ENCODE measurements at places on chromosomes 1 and 21.

- H3K27me3 ChIP-seq: no peaks in the 10 kb centered on the region
- H3K4me3 ChIP-seq: no peak overlapping the region
- DNase-seq: no peak
- no peaks in the 10 kb centered on the region for H3K4me1 ChIP-seq
- no peak overlapping the region for H3K27ac ChIP-seq
Observed at GRCh38 chr1:214292322-214292721, 11.4 kb downstream of the SMYD2 start.

DNA sequence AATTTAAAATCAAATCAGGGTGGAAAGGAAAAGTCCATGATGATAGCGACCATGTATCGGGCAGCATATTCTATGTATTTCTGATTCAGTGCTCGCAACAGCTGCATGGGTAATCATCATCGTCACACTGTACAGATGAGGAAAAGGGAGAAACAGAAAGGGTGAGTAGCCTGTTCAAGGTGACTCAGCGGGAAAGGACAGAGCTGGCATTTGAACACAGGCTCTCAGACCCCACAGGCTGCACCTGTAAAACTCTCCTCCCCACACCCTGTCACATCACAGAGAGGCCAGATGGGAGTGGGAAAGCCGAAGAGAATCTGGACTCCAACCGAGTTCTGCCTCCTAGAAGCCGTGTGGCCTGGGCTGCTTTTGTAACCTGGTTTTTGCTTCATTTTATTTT, 14.0 kb downstream of the RUNX1 start:
- H3K27ac ChIP-seq: no peak overlapping the region
- H3K36me3 ChIP-seq: peaks cover 48% of the 10 kb centered on the region
- DNase-seq: no peak
- no peak overlapping the region for H3K4me3 ChIP-seq
- H3K27me3 ChIP-seq: no peaks in the 10 kb centered on the region

- H3K27ac ChIP-seq: no peak overlapping the region
- no peak for DNase-seq
- peaks cover 52% of the 10 kb centered on the region for H3K36me3 ChIP-seq
- no peak overlapping the region for H3K4me3 ChIP-seq
Observed at GRCh38 chr1:3888301-3888700, 11.8 kb downstream of the C1orf174 start.

GRCh38 chr1:172727956-172728603, 69.2 kb downstream of the FASLG start:
- no peaks in the 10 kb centered on the region for H3K36me3 ChIP-seq
- peaks cover 8% of the 10 kb centered on the region for H3K4me1 ChIP-seq
- H3K4me3 ChIP-seq: no peak overlapping the region
- no peak overlapping the region for H3K27ac ChIP-seq
- peak; percentile 69 for DNase-seq
- H3K27me3 ChIP-seq: no peaks in the 10 kb centered on the region

- no peak for DNase-seq
- no peak overlapping the region for H3K27ac ChIP-seq
- no peaks in the 10 kb centered on the region for H3K4me1 ChIP-seq
- H3K36me3 ChIP-seq: no peaks in the 10 kb centered on the region
Observed at GRCh38 chr21:26626187-26626586, 53.1 kb upstream of the CYYR1 start.

DNA sequence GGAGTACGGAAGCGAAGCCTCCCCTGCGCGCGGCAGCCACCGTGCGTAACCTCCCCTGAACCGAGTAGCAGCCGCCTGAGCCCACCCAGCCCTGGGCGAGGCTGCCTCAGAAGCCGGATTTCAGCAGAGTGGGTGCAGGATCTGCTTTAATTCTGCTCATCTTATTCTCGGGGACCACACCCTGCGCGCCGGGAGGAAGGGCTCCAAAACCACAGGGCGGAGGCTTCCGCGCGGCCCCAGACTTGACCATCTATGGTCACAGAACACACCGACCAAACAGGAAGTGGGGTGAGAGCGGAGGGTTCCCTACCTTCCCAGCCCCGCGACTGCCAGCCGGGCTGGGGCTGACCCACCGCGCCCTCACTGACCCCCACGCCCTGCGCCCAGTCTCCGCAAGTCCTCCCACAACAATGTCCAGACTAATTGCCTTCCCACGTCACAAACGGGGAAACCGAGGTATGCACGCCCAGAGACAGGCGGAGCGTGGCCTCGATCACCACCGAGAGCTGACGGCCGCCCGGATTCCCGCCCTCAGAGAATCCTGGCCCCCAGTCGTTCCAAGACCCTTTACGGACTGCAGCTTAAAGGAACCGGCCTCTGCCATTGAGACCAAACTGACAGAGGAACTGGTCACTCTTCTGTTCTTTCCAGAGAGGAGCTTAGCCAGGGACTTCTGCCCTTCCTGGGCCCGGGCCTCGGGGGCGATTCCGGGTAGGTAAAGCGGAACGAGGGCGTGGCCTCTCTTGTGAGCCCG, 595 bp upstream of the CAP1 start:
- no peaks in the 10 kb centered on the region for H3K27me3 ChIP-seq
- H3K36me3 ChIP-seq: peaks cover 10% of the 10 kb centered on the region
- peak overlapping the region; percentile 86 for H3K27ac ChIP-seq
- H3K4me1 ChIP-seq: peaks cover 77% of the 10 kb centered on the region

DNA sequence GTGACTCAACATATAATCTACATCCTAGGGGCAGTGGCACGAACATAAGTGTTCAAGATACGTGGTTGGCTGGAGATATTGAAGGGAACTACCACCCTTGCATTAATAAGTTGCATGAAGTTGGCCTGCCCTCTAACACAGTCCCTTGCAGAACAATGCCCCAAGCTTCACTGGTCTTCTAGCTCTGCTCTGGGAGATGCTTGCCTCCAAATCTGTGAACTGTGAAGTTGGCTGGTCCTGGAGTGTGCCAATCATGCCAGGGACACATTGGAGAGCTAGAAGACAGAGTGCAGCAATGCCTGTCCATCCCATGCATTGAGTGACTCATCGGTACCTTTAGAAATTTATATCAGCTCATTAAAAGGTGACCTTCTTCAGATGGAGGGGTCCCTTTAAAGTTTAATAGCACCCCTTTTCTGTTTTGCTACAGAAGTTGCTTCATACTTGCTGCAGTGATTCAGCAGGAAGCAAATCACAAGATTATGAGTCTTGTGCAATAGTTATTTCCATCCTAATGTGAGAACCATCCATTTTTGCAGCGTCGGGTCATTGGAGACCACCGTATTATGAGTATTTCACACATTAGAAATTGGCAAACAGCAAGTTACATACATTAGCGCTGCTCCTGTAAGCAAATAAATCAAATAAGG, 55.2 kb upstream of the KAZN start:
- no peak overlapping the region for H3K27ac ChIP-seq
- H3K27me3 ChIP-seq: no peaks in the 10 kb centered on the region
- H3K4me1 ChIP-seq: no peaks in the 10 kb centered on the region
- no peak overlapping the region for H3K4me3 ChIP-seq

GRCh38 chr21:39661740-39662139, 49.0 kb downstream of the B3GALT5 start:
- DNase-seq: no peak
- H3K4me3 ChIP-seq: no peak overlapping the region
- no peaks in the 10 kb centered on the region for H3K4me1 ChIP-seq
- H3K36me3 ChIP-seq: no peaks in the 10 kb centered on the region

GRCh38 chr1:42848823-42849537, 2.6 kb downstream of the ZNF691 start:
- no peaks in the 10 kb centered on the region for H3K27me3 ChIP-seq
- H3K36me3 ChIP-seq: peaks cover 21% of the 10 kb centered on the region
- H3K27ac ChIP-seq: no peak overlapping the region
- H3K4me3 ChIP-seq: no peak overlapping the region
- no peak for DNase-seq

DNA sequence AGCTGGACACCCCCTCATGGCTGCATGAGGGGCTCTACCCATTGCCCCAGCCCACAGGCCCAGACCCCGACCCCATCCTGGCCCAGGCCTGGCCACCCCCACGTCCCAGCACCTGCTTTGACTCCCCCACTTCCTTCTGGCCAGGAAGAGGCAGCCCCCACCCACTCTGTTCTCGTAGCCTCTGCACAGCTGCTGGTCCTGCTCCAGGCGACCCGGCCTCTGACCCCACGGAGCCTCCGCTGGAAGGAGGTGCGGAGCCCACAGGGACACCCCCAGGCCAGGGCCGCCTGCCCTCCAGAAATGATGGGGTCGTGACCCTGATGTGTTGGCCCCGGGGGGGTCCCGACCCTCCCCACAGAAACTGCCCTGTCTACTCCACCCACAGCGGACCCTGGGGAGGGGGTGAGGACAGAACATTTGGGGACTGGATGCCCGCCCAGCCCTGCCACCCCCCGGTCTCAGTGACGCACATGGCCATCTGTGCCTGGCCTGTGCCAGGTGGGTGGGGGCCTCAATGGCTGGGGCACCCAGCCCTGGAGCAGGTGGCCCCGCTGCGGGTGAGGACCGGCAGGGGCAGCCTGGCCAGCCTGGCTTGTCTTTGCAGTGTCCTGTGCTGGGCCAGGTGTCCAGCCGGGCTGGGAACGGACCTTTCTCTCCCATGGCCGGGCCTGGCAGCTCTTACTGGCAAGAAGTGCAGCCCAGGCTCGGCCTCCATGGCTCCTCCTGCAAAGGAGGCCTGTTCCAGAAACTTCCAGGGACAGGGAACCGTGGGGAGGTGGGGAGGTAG, 78.6 kb downstream of the MORN1 start:
- DNase-seq: peak; percentile 10
- H3K4me1 ChIP-seq: peaks cover 56% of the 10 kb centered on the region
- H3K27me3 ChIP-seq: no peaks in the 10 kb centered on the region
- peak overlapping the region; percentile 43 for H3K27ac ChIP-seq

DNA sequence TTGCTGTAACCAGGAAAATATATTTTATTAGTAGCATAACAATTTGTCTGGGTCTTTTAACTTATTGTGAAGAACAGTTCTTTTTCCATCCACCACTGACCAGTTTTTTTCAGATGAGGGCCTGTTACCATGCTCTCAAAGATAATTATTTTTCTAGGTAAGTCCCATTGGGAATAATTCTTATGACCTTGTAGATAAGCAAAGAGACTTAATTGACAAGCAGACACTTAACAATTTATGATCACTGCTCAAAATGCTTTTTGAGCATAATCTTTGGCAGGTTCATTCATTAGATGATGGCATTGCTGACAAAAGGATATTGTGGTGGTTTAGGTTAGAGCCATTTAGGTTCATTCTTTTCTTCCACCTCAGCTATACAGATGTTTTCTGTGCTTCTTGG, 6.6 kb downstream of the SNX27 start:
- peaks cover 4% of the 10 kb centered on the region for H3K36me3 ChIP-seq
- DNase-seq: no peak
- peaks cover 14% of the 10 kb centered on the region for H3K4me1 ChIP-seq

DNA sequence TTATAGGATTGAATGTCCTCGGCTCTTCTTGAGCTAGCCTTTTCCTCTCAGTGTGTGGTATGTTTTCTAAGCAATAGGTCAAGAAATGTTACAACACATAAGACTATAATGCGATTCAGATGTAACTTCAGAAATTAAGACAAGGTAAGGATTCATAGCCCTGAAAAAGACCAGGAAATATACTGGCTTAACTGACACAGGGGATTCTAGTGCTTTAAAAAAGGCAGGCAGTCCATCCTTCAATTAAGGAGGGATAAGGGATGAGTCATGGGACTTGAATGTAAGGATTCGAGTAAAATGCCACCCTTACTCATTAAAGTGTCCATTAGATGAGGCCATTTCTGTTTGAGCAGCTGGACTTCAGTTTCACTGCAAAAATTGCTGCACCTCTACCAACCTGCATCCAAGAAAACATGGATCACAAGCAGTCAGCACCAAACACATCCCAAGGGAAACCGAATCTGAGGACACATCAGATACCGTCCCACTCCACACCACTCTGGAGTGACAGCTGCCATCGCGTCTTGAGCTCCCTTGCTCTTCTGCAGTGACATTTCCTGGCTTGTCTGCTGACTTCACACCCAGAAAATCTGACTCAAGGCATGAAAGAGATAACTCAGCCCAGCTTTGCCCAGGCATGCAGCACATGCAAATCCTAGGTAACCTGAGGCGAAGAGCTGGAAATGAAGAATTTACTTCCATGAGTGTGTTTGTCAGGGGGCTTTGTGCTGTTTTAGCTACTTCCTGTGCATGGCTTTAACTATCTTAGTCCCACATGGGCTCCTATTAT, 37.8 kb downstream of the NGF start:
- DNase-seq: no peak
- no peaks in the 10 kb centered on the region for H3K36me3 ChIP-seq
- no peak overlapping the region for H3K27ac ChIP-seq
- no peaks in the 10 kb centered on the region for H3K4me1 ChIP-seq
- no peak overlapping the region for H3K4me3 ChIP-seq

GRCh38 chr1:245060684-245061374, 94.0 kb upstream of the KIF26B start:
- no peak overlapping the region for H3K27ac ChIP-seq
- no peaks in the 10 kb centered on the region for H3K4me1 ChIP-seq
- no peak for DNase-seq
- H3K36me3 ChIP-seq: no peaks in the 10 kb centered on the region

DNA sequence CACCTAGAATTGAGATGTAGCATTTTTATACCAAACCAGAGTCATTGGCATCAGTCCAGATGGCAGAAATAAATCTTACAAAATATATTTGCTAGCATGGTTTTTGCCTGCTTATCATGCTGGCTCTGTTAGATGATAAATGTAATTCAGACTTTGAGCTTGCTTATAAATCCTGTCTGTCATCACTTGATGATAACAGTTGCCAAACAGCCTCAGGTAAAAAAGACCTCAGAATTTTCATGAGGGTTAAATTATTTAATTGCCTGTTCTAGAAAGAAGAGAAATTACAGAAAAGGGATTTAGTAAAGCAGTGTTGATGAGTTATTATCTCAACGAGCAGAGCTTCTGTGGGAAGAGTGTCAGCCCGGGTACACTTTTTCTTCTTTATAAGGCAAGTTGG, 83.3 kb downstream of the FNBP1L start:
- no peak for DNase-seq
- no peaks in the 10 kb centered on the region for H3K27me3 ChIP-seq
- H3K4me3 ChIP-seq: no peak overlapping the region
- no peaks in the 10 kb centered on the region for H3K4me1 ChIP-seq
- no peaks in the 10 kb centered on the region for H3K36me3 ChIP-seq

DNA sequence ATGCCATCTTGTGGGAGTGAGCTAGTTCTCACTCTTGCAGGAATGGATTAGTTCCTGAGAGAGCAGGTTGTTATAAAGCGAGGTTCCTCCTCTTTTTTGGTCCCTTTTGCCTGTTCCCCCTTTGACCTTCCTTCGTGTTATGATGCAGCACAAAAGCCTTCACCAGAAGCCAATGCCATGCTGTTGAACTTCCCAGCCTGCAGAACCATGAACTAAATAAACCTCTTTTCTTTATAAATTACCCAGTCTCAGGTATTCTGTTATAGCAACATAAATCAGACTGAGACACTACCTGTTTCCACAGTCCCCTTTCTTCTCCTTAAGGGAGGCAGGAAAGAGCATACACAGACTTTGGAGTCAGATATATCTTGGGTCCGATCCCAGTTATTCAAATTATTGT, 25.6 kb downstream of the DISP3 start:
- DNase-seq: no peak
- H3K4me3 ChIP-seq: no peak overlapping the region
- H3K36me3 ChIP-seq: no peaks in the 10 kb centered on the region

DNA sequence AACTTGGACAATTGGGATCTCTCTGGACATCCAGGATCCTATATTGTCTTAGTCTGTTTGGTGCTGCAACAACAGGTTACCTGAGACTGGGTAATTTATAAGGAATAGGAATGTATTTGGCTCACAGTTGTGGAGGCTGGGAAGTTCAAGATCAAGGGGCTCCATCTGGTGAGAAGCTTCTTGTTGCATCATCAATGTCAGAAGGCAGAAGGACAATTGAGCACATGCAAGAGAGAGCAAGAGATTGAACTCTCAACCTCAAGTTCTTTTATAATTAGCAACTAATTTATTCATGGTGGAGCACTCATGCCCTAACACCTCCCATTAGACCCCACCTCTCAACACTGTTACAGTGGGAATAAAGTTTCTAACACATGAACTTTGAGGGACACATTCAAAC, 124.7 kb upstream of the ETV3 start:
- DNase-seq: no peak
- no peaks in the 10 kb centered on the region for H3K4me1 ChIP-seq
- H3K4me3 ChIP-seq: no peak overlapping the region
- H3K27ac ChIP-seq: no peak overlapping the region
- H3K36me3 ChIP-seq: no peaks in the 10 kb centered on the region
